CD14-positive monocyte (primary cell): ENCODE measurements at places on chromosomes 4 and X.

DNA sequence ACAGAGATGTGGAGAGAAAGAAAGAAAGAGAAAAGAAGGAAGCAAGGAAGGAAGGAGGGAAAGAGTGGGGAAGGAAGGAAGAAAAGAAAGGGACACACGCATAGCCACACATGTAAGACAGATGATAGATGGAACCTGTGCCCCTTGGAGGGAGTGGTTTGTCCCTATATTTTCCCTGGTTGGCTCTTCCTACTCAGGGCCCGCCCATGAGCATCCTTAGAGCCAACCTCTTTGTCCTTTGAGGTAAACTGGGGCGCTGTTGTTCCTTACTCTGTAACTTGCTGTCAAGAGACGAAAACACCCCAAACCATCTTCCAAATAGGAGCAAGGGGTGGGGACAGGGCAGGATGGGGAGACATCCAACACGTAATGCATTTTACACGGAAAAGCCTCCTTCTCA lies 220.9 kb downstream of the MAML3 start:
- H3K27ac ChIP-seq = no peak overlapping the region
- no peaks in the 10 kb centered on the region for H3K36me3 ChIP-seq
- DNase-seq = no peak
- peaks cover 10% of the 10 kb centered on the region for H3K4me1 ChIP-seq
- H3K4me3 ChIP-seq = no peak overlapping the region

- peaks cover 62% of the 10 kb centered on the region for H3K36me3 ChIP-seq
- no peaks in the 10 kb centered on the region for H3K27me3 ChIP-seq
- H3K4me3 ChIP-seq = no peak overlapping the region
- no peaks in the 10 kb centered on the region for H3K4me1 ChIP-seq
These were observed 15.0 kb downstream of the BRCC3 start for GRCh38 chrX:155086202-155086840.

GRCh38 chr4:43763029-43763610 lies 685.5 kb downstream of the KCTD8 start:
- H3K4me1 ChIP-seq = no peaks in the 10 kb centered on the region
- no peak overlapping the region for H3K27ac ChIP-seq

DNA sequence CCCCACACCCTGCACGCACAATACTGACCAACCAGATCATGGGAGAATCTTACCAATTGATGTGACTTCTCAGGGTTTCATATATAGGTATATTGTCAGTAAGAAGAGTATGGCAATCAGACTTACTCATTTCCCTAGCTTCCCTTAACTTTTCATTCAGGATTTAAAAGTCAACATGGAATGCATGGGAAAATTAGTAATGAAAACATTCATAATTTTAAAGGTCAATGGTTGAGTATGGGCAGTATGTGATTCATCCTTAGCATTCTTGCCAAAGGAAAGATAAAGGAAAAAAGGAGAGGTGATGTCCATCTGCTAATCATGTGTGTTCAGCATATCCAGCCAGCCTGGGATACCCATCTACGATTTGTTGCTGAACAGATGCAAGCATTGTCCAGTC lies 4.0 kb downstream of the DIPK2B start:
- DNase-seq = no peak
- H3K4me3 ChIP-seq = no peak overlapping the region
- H3K4me1 ChIP-seq = peaks cover 16% of the 10 kb centered on the region
- H3K27me3 ChIP-seq = no peaks in the 10 kb centered on the region

GRCh38 chrX:67353651-67354370 lies 190.0 kb upstream of the AR start:
- no peaks in the 10 kb centered on the region for H3K4me1 ChIP-seq
- H3K36me3 ChIP-seq = no peaks in the 10 kb centered on the region
- H3K27ac ChIP-seq = no peak overlapping the region
- no peak overlapping the region for H3K4me3 ChIP-seq
- no peaks in the 10 kb centered on the region for H3K27me3 ChIP-seq
- DNase-seq = no peak

- DNase-seq = no peak
- H3K36me3 ChIP-seq = no peaks in the 10 kb centered on the region
- H3K4me3 ChIP-seq = no peak overlapping the region
- no peaks in the 10 kb centered on the region for H3K27me3 ChIP-seq
- H3K4me1 ChIP-seq = no peaks in the 10 kb centered on the region
These were observed 1100.0 kb upstream of the SLIT2 start for GRCh38 chr4:19151684-19152083.

DNA sequence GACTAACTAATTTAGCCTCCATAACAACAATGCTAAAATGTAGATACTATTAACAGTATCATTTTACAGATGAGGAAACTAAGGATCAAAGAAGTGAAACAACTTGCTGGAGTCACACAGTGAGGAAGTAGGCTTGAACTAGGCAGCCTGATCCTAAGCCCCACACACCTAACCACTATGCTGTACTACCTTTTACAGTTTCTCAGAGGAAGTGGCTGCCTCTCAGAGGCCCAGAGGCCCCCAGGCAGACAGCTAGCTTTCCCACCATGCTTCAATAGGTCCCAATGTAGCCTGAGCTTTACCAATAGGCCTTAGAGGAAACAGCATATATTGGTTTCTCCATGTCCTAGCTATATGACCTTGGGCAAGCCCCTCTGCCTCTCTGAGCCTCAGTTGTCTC lies 69.4 kb upstream of the PJA1 start:
- no peaks in the 10 kb centered on the region for H3K27me3 ChIP-seq
- no peak overlapping the region for H3K4me3 ChIP-seq
- H3K27ac ChIP-seq = no peak overlapping the region
- no peak for DNase-seq

DNA sequence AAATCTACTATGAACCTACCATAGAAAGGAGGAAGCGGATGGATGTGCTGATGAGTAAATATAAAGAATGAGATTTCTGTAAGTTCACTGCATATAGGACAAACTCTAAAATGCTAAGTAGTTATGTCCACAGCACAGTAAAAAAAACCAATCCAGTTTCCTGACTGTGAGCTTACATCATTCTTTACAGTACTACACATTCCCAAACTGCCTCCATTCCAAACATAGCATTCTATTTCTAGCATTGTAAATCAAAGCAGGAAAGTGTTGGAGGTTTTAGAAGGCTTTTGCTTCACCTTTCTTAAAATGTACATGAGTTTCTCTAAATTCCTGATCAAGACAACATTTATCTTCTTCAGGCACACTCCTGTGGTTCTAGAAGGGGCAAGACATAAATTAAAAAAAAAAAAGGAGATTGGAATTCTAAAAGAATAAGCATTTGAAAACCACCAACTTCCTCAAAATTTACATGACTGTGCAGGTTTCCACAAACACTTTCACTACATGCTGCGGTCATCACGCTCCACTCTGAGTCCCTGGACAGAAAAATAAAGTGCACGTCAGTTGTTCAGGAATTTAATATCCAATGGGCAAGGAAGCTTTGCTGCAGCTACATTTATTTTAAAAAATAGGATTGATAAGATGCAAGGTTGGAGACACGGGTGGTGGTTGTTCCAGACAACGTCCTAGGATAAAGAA lies 297.6 kb upstream of the STS start:
- H3K4me3 ChIP-seq = no peak overlapping the region
- no peaks in the 10 kb centered on the region for H3K4me1 ChIP-seq
- H3K36me3 ChIP-seq = no peaks in the 10 kb centered on the region
- DNase-seq = no peak
- no peaks in the 10 kb centered on the region for H3K27me3 ChIP-seq
